ENCODE measurements at places on chromosomes 13 and 19. TPM values are rescaled to one million over a fixed set of nuclear protein-coding genes. Genes with fewer than 3 reads are reported as not detected.

The NALCN gene
- 1.8 TPM for total RNA-seq

The DOCK6 gene
- total RNA-seq: 25.2 TPM

The KCNC3 gene
- not detected for total RNA-seq

The POU2F2 gene
- total RNA-seq: under 0.01 TPM

The ZNF568 gene
- 3.5 TPM for total RNA-seq

The CD177 gene
- not detected for total RNA-seq

The ANGPTL8 gene
- total RNA-seq: not detected

The CLEC17A gene
- not detected for total RNA-seq

The PLPPR3 gene
- 0.58 TPM for total RNA-seq

The THAP8 gene
- 8.4 TPM for total RNA-seq

The ZNF626 gene
- 12.9 TPM for total RNA-seq

The GAPDHS gene
- not detected for total RNA-seq

The TMEM255B gene
- 0.53 TPM for total RNA-seq

The TBC1D4 gene
- 24.8 TPM for total RNA-seq

The IRGC gene
- total RNA-seq: not detected

The KLC3 gene
- total RNA-seq: not detected

The LRG1 gene
- total RNA-seq: not detected

The NLRP11 gene
- not detected for total RNA-seq

The CYP2A6 gene
- total RNA-seq: not detected

The INSL3 gene
- total RNA-seq: not detected

The ZNF471 gene
- 0.71 TPM for total RNA-seq

The POSTN gene
- 194 TPM for total RNA-seq

The SMG9 gene
- total RNA-seq: 12.4 TPM

The ADAMTSL5 gene
- total RNA-seq: 12.6 TPM

All from myometrial cell (primary cell).